Occipital lobe (tissue), 3 donors: ENCODE measurements at places on chromosomes 2 and 18. TPM values are rescaled to one million over a fixed set of nuclear protein-coding genes. Genes with fewer than 3 reads are reported as not detected.

GRCh38 chr2:236717729-236718128, 148.1 kb downstream of the ACKR3 start:
- no peak for DNase-seq

DNA sequence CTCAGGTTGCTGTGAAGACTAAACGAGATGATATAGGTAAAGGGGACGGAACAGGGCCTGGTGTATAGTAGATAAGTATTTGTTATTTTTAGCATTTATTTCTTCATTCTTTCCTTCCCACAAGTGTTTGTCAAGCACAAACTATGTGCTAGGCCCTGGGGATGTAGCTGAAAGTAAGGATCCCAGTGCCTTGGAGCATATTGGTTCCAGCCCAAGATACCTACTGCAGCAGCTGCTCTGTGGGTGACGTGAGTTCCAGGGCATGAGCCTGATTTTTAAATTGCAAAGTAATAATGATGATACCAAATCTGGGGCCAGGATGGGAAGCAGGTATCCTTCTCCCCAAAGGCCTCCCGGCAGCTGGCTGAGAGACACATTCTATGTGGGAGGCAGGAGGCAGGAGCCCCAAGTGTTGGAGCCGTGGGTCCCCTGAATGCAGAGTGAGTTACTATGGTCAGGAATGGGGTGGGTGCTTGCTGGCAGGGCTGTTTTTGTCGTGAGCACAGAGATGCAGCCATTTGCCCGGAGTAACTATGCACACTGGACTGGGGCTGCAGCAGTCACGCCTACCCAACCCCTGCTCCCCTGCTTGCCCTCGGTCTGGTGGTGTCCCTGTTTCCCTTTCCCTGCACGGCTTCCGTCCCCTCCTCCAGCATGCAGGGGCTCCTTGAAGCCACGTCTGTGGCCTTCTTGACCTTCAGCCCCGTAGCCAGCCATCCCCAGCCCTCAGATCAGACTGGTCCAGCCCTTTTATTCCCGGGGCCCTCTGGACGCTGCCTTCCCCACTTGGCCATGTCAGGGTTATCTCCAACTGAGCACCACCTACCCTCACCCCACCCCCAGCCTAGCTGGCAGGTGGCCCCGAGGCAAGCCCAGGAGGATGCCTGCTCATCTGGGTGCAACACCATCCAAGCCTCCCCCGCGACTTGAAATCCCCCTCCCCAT, 52.4 kb downstream of the INHBB start:
- no peak for DNase-seq

DNA sequence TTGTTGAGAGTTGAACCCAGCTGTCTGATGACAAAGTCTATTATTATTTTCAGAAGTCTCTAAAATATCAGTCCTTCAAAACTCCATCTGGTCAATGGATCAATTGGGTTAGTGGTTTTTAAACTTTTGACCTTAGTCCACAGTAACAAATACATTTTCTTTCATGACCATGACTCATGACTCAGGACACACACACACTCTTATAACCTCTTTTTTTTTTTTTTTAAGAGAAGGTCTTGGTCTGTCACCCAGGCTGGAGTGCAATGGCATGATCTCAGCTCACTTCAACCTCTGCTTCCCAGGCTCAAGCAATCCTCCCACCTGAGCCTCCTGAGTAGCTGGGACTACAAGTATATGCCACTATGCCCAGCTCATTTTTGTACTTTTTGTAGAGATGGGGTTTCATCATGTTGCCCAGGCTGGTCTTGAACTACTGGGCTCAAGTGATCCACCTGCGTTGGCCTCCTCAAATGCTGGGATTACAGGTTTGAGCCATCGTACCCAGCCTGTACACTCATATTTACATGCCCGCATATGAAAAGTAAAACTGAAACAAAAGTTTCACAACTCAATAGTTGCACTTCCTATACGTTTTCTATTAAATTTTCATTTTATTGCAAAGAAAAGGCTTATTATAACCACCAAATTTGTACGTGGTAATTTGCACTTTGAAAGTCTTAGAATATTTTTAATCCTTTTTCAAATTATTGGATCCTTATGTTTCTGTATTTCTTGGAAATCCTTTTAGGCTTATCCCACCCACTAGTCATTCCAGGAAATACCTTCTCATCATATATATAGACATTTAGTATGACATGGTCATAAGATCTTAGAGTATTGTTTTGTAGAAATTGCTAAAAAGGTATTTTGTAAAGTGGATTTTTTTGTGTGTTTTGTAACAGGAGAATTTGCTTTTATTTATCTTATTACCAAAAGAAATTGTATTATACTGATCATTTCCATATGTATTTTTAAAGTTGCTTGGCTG, 199.0 kb downstream of the LPIN1 start:
- no peak for DNase-seq

DNA sequence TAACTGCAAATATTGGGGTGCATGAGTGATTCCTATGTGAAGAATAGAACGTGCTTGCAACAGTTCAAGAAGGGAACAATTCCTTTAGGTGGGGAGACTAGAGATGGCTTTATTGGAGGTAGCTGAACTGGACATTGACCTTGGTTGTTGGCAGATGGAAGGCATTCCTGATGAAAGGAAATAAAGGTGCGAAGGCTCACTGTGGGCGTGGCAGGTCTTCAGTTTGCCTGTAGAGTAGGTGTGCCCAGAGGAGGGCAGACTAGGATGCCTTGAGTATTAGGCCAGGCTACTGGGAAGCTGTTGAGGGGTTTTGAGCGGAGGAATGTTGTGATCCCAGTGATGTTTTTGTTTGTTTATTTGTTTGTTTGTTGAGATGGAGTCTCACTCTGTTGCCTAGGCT, 2.8 kb downstream of the SPR start:
- DNase-seq: no peak

DNA sequence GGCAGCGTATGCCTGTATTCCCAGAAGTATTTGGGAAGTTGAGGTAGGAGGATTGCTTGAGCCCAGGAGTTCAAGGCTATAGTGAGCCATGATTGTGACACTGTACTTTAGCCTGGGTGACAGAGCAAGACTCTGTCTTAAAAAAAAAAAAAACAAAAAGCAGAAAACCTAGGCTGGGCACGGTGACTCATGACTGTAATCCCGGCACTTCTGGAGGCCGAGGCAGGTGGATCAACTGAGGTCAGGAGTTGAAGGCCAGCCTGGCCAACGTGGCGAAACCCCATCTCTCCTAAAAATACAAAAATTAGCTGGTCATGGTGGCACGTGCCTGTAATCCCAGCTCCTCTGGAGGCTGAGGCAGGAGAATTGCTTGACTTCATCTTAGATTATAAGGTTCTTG, 46.4 kb downstream of the MTA3 start:
- no peak for DNase-seq

GRCh38 chr2:29810956-29811355, 110.4 kb downstream of the ALK start:
- DNase-seq: no peak

DNA sequence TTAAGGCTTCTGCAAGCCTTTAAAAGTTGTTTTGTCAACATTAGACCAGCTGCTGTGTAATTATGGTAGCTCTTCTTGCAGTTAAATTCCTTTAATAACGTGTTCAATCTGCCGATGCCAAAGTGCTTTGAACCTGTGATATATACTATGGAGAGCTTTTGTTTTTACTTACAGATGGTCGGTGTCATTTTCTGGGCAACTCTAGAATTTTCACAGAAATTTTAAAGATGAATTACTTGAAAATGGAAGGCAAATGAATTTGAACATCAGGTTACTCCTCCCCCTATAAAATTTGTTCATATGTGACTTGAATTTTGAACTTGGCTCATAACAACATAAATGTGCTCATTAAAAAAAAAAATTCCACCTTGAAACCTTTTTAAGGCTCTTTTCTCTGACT, 23.0 kb downstream of the LYPD6 start:
- DNase-seq: no peak

DNA sequence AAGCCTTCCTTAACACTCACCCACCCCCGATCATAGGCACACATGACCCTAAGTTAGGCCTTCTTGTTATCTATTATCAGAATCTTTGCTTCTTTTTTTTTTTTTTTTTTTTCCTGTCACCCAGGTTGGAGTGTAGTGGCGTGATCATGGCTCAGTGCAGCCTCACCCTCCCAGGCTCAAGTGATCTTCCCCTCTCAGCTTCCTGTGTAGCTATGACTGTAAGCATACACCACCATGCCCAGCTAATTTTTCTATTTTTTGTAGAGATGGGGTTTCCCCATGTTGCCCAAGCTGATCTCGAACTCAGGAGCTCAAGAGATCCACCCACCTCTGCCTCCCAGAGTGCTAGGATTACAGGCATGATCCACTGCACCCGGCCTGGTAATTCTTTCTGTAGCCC, 328.7 kb downstream of the NR4A2 start:
- DNase-seq: no peak

- DNase-seq: no peak
Observed at GRCh38 chr2:187774551-187775071, 220.4 kb upstream of the TFPI start.

GRCh38 chr2:73938718-73939352, 12.2 kb downstream of the DGUOK start:
- no peak for DNase-seq

TMEM37 gene
- total RNA-seq: not detected

IL37 gene
- not detected for total RNA-seq

ADAM23 gene
- total RNA-seq: 18.9 TPM

DOK1 gene
- 3.4 TPM for total RNA-seq
